Endothelial cell of umbilical vein (primary cell): ENCODE measurements at places on chromosomes 2 and 18.

DNA sequence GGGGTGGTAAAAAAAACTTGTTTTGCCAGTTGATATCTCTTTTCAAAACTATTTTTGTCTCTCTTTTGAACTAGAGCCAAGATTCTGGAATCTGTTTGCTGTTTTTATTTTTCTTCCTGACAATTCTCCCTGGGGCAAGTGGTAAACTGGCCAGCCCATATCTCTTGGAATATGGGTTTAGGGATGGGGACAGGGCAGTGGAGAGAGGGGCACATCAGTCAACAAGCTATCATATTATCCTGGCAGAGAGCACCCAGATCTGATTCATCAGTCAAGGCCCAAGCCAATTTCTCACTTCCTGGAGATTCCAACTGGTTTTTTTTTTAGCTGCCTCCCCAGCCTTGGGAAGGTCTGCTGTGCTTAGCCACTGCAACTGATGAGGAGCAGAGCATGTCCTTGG lies 52.3 kb downstream of the ARHGAP28 start:
- peaks cover 14% of the 10 kb centered on the region for H3K4me1 ChIP-seq
- H3K27ac ChIP-seq, result peak overlapping the region; percentile 4
- H3K4me3 ChIP-seq, result no peak overlapping the region

DNA sequence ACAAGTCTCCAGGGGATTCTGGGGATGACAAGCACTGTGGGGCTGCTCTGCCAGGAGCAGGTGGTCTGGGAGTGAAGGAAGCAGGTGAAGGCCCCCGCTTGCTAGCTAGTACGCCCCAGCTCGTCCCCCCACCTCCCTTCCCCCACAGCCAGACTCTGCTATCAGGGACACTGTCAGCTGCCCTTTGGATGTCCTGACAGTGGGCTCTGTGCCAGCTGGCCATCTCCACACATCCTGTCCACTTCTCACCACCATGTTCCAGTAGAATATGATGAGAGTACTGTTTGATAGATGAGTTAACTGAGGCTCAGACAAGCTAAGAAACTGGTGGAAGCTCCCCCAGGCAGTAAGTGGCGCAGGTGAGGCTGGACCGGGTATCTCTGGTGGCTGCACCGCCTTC lies 276.2 kb downstream of the CELF4 start:
- no peaks in the 10 kb centered on the region for H3K36me3 ChIP-seq
- H3K27ac ChIP-seq, result no peak overlapping the region
- no peak for DNase-seq

DNA sequence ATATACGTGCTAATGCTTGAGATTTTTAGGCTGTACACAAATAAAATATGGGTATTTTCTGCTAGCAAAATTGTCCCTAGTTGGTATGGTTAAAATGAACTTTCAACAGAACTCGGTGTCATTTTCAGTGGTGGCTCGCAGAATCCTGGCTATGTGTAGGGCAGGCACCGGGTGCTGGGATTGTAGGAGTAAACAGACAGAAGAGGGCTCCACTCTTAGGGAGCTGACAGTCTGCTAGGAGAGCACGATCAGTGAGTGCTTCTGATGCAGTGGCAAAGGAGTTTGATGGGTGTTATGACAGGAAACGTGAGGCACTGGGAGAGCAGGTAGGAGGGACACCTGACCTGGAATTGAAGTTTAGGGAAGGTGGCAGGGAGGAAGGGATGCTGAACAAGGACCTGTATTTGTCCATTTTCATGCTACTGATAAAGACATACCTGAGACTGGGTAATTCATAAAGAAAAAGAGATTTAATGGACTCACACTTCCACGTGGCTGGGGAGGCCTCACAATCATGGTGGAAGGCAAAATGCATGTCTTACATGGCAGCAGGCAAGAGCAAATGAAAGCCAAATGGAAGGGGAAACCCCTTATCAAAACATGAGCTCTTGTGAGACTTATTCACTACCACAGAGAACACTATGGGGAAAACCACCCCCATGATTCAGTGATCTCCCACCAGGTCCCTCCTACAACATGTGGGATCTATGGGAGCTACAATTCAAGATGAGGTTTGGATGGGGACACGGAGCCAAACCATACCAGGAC lies 105.4 kb upstream of the LCLAT1 start:
- no peaks in the 10 kb centered on the region for H3K27me3 ChIP-seq
- DNase-seq, result no peak
- no peaks in the 10 kb centered on the region for H3K36me3 ChIP-seq
- H3K27ac ChIP-seq, result no peak overlapping the region
- no peak overlapping the region for H3K4me3 ChIP-seq
- H3K4me1 ChIP-seq, result no peaks in the 10 kb centered on the region

- no peak for DNase-seq
- H3K4me3 ChIP-seq, result no peak overlapping the region
- no peaks in the 10 kb centered on the region for H3K27me3 ChIP-seq
Measured at GRCh38 chr2:4174796-4175195, 471.4 kb downstream of the DCDC2C start.

GRCh38 chr2:170823088-170823897 lies 6.6 kb downstream of the GAD1 start:
- DNase-seq, result no peak
- H3K36me3 ChIP-seq, result no peaks in the 10 kb centered on the region
- peaks cover 6% of the 10 kb centered on the region for H3K4me1 ChIP-seq
- peaks cover 70% of the 10 kb centered on the region for H3K27me3 ChIP-seq

- no peak for DNase-seq
- H3K4me3 ChIP-seq, result no peak overlapping the region
- no peak overlapping the region for H3K27ac ChIP-seq
- no peaks in the 10 kb centered on the region for H3K36me3 ChIP-seq
- peaks cover 9% of the 10 kb centered on the region for H3K4me1 ChIP-seq
Measured at GRCh38 chr18:10971717-10972116, 177.7 kb downstream of the PIEZO2 start.

GRCh38 chr2:176101842-176102241 lies 2.2 kb downstream of the HOXD12 start:
- H3K4me3 ChIP-seq, result no peak overlapping the region
- H3K36me3 ChIP-seq, result no peaks in the 10 kb centered on the region
- no peak for DNase-seq
- peaks cover 4% of the 10 kb centered on the region for H3K4me1 ChIP-seq

DNA sequence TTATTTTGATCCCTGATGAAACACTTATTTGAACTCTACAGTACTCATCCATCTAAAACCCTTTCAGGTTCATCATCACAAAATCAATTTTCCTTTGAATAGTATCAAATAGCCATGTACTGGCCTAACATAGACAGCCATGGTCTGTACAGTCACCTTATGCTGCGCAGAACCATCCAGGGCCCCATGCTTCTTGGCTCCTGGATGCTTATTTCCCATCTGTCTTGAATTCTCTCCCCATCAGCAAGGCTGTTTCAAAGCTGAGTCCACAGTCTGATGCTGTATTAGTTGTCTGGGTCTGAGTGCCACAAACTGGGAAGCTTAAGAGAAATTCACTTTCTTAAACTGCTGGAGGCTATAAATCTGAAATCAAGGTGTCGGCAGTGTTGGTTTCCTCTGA lies 290.2 kb downstream of the OSR1 start:
- H3K27ac ChIP-seq, result no peak overlapping the region
- H3K36me3 ChIP-seq, result no peaks in the 10 kb centered on the region
- H3K4me1 ChIP-seq, result no peaks in the 10 kb centered on the region
- DNase-seq, result no peak
- H3K27me3 ChIP-seq, result no peaks in the 10 kb centered on the region

DNA sequence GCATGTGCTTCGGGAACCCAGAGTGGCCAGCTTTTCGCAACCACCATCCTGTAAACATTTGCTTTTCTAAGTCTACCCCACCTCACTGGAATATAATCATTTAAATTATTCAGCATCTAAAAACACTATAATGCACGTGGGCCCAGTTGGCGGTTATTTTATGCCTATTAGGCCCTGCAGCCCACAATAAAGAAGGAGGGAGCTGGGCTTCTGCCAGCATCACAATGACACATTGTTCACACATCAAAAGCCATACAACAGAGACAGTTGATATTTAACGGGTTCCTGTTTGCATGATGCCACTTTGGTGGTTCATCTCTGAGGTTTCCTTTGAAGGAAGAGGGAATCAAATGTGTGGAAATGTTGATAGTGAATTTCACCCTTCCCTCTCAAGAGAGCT lies 916.0 kb upstream of the CELF4 start:
- H3K27ac ChIP-seq, result no peak overlapping the region
- no peak for DNase-seq
- no peaks in the 10 kb centered on the region for H3K36me3 ChIP-seq
- H3K4me3 ChIP-seq, result no peak overlapping the region
- H3K27me3 ChIP-seq, result no peaks in the 10 kb centered on the region

GRCh38 chr18:35592298-35592697 lies 10.8 kb downstream of the GALNT1 start:
- H3K27me3 ChIP-seq, result no peaks in the 10 kb centered on the region
- no peaks in the 10 kb centered on the region for H3K4me1 ChIP-seq
- no peak overlapping the region for H3K4me3 ChIP-seq
- DNase-seq, result no peak
- H3K27ac ChIP-seq, result no peak overlapping the region
- H3K36me3 ChIP-seq, result no peaks in the 10 kb centered on the region

DNA sequence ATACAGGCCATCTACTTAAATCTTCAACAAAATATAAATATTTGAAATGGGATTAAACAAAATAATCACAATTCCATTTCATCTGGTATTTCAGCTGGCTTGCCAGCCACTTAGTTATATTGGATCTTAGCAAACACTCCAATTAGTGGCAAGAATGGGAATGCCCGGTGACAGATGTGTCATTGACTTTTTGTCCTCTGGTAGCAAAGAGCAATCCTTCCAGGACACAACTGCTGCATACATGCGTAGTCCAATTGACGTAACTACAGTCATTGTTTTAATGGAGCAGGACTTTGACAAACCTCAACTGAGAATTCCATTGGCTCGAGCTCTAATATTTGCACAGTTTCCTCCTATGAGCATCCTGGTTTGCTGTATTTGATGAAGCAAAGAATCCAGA lies 69.9 kb downstream of the RNF152 start:
- H3K4me3 ChIP-seq, result no peak overlapping the region
- no peaks in the 10 kb centered on the region for H3K4me1 ChIP-seq
- DNase-seq, result no peak
- H3K36me3 ChIP-seq, result no peaks in the 10 kb centered on the region

GRCh38 chr2:151336863-151337371 lies 20.5 kb upstream of the TNFAIP6 start:
- no peaks in the 10 kb centered on the region for H3K36me3 ChIP-seq
- H3K4me1 ChIP-seq, result peaks cover 37% of the 10 kb centered on the region
- peak; percentile 14 for DNase-seq
- H3K4me3 ChIP-seq, result no peak overlapping the region
- no peaks in the 10 kb centered on the region for H3K27me3 ChIP-seq

- no peaks in the 10 kb centered on the region for H3K36me3 ChIP-seq
- no peak overlapping the region for H3K4me3 ChIP-seq
- H3K27me3 ChIP-seq, result no peaks in the 10 kb centered on the region
- H3K27ac ChIP-seq, result no peak overlapping the region
Measured at GRCh38 chr2:129689653-129690448, 289.6 kb upstream of the RAB6C start.

DNA sequence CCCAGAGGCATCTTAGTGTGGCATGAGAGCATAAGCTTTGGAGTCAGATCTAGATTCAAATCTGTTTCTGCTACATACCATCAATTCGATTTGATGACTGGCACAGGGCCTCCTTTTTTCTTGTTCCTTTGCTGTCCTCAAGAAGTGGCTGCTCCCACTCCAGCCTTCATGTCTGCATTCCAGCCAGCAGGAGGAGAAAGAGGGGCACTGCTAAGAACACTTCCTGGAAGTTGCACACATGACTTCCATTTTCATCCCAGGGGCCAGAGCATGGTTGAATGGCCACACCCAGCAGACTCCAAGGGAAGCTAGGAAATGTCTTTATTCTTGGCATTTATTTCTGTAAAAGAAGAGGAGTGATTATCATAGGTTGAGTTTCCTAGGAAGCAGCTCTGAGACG lies 50.4 kb downstream of the EML6 start:
- no peaks in the 10 kb centered on the region for H3K36me3 ChIP-seq
- no peak overlapping the region for H3K4me3 ChIP-seq
- H3K27ac ChIP-seq, result no peak overlapping the region
- H3K4me1 ChIP-seq, result peaks cover 21% of the 10 kb centered on the region
- DNase-seq, result no peak
- H3K27me3 ChIP-seq, result no peaks in the 10 kb centered on the region

DNA sequence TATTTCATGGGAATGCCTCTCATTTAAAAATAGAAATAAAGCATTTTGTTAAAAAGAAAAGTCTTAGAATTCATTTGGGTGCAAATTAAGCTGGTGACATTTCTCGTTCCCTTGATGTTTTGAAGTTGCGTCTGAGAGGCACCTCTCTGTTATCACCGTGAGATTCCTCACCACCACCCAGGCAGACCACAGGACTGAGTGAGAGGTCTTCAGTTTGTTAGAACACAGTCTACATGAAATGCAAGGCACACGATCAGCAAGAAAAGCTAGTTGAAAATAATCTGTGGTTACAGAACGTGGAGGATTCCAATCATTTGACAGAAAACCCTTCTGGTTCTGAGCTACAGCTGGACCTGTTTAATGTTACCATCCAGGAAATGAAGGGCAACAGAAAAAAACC lies 116.0 kb downstream of the UXS1 start:
- peaks cover 4% of the 10 kb centered on the region for H3K27me3 ChIP-seq
- no peaks in the 10 kb centered on the region for H3K36me3 ChIP-seq
- no peak overlapping the region for H3K27ac ChIP-seq
- H3K4me3 ChIP-seq, result no peak overlapping the region

- H3K4me1 ChIP-seq, result no peaks in the 10 kb centered on the region
- no peak for DNase-seq
- no peaks in the 10 kb centered on the region for H3K36me3 ChIP-seq
Measured at GRCh38 chr2:144686518-144687215, 166.7 kb upstream of the ZEB2 start.
